ENCODE measurements at places on chromosomes 5 and 9.

DNA sequence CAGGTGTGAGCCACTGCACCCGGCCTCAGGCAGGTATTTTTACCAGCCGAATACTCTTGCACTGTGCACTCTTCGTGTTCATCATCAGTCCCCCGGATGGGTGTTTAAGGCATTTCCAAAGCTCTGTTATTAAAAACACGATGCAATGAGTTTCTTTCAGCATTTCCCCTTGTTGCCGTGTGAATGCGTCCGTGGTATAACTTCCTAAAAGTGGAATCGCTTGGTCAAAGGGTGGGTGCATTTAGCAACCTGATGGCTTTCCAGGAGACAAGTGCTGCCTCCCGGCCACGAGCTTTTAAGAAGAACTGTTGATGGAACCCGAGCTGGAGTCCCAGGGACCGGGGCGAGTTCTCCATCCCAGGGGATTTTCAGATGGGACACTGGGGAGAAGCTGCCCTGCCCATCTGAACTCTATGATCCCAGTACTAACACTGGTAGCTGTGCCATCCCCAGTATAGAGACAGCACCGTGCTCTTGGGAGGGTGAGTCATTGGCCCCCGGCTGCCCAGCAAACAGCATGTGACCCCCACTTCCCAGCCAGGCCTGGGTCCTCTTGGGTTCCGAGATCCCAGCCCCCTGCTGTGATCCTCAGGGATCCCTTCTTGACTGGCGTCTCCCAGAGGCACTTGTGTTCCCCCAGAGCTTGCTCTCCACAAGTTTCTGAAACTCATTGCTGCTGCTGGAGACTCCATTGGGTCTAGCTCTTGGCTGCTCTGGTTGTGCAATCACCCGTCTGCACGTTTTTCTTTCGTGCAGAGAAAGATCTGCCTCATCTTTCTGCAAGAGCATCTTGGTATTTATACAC is 169.5 kb upstream of the IER5L start:
- DNase-seq = no peak

DNA sequence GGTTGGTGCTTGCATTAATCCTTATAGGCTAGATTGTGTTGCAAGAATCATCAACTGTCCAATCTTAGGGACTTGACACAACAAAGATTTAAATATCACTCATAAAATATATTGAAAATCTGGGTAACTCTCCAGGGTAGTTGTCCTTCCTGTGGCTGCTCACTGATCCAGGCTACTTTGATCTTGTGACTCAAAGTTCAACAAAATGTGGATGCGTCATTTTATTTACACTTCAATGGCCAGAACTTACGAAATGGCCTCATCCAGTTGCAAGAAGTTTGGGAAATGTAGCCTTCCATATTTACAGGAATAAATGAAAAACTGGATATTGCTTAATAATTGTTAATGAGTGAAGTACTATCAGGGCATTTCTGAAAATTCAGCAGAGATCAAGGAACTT is 235.5 kb upstream of the ACTBL2 start:
- no peak for DNase-seq

- DNase-seq = no peak
These were observed 4.6 kb downstream of the ARSI start for GRCh38 chr5:150297934-150298595.

DNA sequence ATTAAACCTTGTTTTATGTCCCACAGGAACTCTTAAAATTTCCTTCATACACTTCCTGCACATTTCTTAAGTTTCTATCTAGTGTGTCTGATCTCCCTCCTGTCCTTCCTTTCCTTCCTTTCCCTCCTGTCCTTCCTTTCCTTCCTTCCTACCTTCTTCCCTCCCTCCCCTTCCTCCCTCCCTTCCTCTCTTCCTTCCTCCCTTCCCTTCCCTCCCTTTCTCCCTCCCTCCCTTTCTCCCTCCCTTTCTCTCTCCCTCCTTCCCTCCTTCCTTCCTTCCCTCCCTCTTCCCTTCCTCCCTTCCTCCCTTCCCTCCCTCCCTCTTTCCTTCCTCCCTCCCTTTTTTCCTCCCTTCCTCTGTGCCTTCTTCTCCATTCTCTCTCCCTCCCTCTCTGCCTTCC is 414.9 kb downstream of the ENC1 start:
- DNase-seq = no peak

DNA sequence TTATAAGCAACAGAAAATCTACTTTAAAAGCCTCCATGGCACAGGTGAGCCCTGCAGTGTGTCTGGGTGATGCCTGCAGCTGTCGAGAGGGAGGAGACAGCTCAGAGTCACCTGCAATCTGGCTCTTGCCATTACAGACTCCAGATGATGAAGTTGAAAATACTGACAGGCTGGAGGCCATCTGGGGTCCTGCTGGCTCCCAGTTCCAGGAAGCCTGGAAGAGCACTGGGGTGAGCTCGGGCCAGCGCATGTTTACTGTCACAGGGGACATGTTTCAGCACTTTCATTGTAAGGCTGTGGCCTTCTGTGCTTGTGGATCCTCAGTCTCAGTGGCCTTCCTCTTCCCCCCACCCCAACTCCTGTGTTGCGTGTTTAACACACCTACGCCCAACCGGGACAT is 28.4 kb downstream of the CEL start:
- no peak for DNase-seq

DNA sequence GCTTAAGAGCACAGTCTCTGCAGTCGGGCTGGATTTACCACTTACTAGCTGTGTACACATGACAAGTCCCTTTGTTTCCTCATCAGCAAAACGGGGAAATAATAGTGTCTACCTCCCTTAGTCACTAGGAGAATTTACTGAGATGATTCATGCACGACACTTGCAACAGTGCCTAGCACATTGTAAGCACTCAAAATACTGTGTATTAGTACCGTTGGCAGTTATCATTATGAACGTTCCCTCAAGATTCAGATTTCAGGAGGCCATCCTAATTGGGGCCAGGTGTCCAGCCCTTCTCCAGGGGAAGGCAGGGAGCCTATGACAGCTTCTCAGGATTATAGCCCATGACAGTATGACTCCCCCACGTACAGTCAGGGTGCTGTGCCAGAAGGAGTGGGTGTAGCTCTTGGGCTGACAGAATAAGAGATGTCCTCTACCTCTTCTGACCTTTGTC is 164.3 kb downstream of the DOCK2 start:
- peak; percentile 31 for DNase-seq

DNA sequence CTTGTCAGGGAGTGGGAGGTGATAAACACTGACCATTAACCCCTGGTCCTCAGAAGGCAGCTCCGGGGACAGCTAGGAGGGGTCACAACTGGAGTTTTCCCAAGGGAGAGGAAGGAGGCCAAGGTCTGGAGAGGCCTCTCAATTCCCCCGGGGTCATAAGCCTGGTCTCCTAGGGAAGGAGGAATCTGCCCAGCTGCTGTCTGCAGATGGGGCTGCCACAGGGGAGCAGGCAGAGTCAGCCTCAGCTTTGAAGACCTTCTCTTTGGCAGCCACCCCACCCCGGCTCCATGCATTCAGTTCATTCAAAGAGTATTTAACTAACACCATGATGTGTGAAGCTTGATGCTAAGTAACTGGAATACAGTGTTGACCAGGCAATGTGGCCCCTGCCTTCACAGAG is 74.6 kb upstream of the HSPA9 start:
- no peak for DNase-seq

GRCh38 chr9:18622186-18622836 is 148.4 kb downstream of the ADAMTSL1 start:
- no peak for DNase-seq

DNA sequence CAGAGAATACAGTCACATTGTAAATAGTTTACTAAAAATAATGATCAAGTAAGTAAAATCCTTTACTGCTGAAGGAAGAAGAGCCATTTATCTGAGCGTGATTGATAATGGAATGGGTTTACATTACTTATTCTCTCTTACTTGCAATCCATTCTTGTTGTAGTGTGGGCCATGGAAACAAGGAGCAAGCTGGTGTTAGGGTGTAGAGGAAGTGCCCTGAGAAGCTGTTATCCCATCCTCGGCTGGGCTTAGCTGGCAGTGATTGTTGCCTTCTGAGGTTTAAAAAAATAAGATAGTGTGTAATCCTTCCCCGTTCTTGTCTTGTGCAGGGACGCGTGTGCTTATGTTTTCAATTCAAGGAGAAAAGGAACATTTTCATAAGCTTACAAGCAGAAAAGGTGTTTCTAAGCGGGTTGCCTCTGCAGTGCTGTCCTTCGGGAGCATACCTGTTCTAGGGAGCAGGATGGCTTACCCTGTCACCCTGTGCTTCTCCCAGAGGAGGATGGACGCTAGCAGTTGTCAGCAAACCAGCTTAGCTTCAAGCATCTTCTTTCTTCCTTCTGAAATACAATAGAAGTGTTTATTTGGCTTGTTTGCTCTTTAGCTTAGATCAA is 188.3 kb downstream of the ARHGEF28 start:
- DNase-seq = no peak

- DNase-seq = peak; percentile 92
These were observed 117.3 kb downstream of the GDNF start for GRCh38 chr5:37722236-37723161.

- no peak for DNase-seq
These were observed 4.9 kb downstream of the MARCHF3 start for GRCh38 chr5:127025467-127025866.

- DNase-seq = no peak
These were observed 246.6 kb upstream of the IL12B start for GRCh38 chr5:159576902-159577301.

Data from adipocyte (in vitro differentiated cells).